Trophoblast cell (in vitro differentiated cells and primary cell): ENCODE measurements at places on chromosomes 5 and 9.
A peak's percentile ranks its signal among the peaks of the same experiment; 100 is the strongest.

- no peak overlapping the region for H3K27ac ChIP-seq
- H3K4me3 ChIP-seq = no peak overlapping the region
- no peaks in the 10 kb centered on the region for H3K4me1 ChIP-seq
- H3K36me3 ChIP-seq = no peaks in the 10 kb centered on the region
- no peaks in the 10 kb centered on the region for H3K27me3 ChIP-seq
- no peak for DNase-seq
These were observed 285.1 kb downstream of the TMEM167A start for GRCh38 chr5:82792096-82792495.

- peaks cover 73% of the 10 kb centered on the region for H3K36me3 ChIP-seq
- no peak overlapping the region for H3K4me3 ChIP-seq
- H3K27me3 ChIP-seq = no peaks in the 10 kb centered on the region
- no peak for DNase-seq
These were observed 55.9 kb upstream of the ORM1 start for GRCh38 chr9:114266969-114267368.

DNA sequence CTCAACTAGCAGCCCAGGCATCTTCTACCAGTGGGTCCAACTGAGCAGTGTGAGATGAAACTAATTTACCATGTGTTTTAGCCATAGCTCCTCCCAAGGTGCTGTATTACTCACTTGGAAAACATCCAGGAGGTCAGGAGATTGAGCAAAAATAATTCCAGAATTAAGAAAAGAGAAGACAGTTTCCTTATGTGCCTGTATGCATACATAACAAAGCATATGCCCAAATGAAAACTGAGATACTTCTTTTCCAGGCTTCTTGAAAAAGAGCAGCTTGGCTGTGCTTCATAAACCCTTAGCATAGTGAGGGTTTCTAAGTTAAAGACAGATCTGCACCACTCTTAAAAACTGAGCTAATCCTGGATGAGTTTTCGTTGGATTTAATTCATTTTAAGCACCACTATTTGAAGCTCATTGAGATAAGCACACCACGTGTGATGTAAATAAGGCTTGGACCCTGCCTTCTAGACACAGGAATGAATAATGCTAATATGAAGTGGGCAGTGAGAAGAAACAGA, 119.4 kb downstream of the ADAMTS12 start:
- no peak overlapping the region for H3K4me3 ChIP-seq
- H3K4me1 ChIP-seq = peaks cover 2% of the 10 kb centered on the region
- no peaks in the 10 kb centered on the region for H3K36me3 ChIP-seq
- no peaks in the 10 kb centered on the region for H3K27me3 ChIP-seq
- DNase-seq = peak; percentile 35
- no peak overlapping the region for H3K27ac ChIP-seq

- H3K4me1 ChIP-seq = peaks cover 5% of the 10 kb centered on the region
- peak within 1 kb of the TSS; percentile 25 for H3K4me3 ChIP-seq
- H3K27me3 ChIP-seq = peaks cover 4% of the 10 kb centered on the region
- no peak within 1 kb of the TSS for H3K27ac ChIP-seq
These were observed at the start of gene REEP2 for GRCh38 chr5:138438724-138439476. REEP2 (plus strand) TSS chr5:138439057; CDS start chr5:138439209, 152 bp downstream.

- H3K4me1 ChIP-seq = no peaks in the 10 kb centered on the region
- no peak overlapping the region for H3K4me3 ChIP-seq
- no peak overlapping the region for H3K27ac ChIP-seq
- no peak for DNase-seq
- H3K36me3 ChIP-seq = no peaks in the 10 kb centered on the region
- H3K27me3 ChIP-seq = no peaks in the 10 kb centered on the region
These were observed 7.4 kb downstream of the SREK1 start for GRCh38 chr5:66151491-66151890.

DNA sequence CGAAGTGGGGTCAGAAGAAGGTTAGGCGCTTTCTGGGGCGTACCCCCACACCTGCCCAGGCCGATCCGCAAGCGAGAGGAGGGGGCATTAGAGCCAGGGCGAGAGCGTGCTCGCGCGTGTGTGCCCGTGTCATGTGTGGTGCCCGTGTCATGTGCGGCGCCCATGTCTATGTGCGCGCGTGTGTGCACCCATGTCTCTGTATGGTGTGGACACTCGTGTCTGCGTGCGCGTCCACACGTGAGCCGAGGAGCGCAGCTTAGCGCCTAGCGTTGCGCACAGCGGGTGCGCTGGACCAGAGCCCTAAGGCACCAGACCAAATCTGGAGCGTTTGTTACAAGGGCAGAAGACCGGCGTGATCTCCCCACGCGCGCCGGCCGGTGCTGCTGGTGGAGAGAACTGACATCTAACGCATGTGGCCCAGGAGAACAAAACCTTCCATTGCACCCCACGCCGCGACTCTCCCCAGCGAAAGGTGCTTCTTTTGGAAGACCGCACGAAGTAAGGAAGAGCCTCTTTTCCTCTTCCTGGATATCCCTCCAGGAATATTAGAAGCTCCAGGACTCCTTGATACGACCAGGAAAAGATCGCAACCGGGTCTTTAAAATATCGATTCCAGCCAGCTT, 644 bp downstream of the NIM1K start:
- no peak for DNase-seq
- H3K4me3 ChIP-seq = peak overlapping the region; percentile 67
- H3K4me1 ChIP-seq = peaks cover 12% of the 10 kb centered on the region
- no peak overlapping the region for H3K27ac ChIP-seq

DNA sequence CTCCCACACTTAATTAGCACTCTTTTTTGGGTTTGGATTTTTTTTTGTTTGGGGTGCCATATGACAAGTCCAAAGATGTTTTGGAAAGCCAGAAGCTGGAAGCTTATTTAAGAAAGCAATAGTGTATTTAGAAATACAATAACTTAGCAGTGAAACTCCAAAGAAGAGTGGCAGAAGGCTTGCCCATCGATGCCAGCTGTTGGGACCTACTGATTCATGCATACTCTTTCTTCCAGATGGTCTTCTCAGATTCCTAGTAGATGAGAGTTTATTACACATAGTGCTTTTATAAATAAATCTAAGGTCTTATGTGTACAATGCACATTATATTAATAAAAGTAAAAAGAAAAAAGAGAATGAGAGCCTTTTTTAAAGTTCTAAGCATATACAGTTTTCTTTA, 374.6 kb downstream of the OSTF1 start:
- no peak overlapping the region for H3K27ac ChIP-seq
- H3K36me3 ChIP-seq = no peaks in the 10 kb centered on the region
- H3K4me3 ChIP-seq = no peak overlapping the region
- no peak for DNase-seq
- H3K27me3 ChIP-seq = no peaks in the 10 kb centered on the region
- no peaks in the 10 kb centered on the region for H3K4me1 ChIP-seq

DNA sequence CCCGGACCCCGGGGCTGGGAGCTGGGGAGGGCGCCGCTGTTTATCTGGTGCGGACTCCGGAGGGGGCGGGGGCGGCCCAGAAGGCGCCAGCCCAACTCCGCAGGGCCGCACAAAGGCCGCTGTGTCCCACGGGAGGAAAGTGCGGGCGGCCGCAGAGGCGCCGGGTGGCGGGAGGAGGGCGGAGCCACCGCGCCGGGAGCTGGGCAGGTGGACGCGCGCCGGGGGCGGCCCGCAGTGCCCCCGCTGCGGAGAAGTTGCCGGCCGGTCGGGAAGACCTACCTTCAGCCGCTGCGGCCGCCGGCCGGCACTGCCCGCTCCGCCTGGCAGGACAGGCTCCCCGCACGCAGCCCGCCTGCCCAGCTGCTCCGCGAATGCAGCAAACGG, 43.6 kb downstream of the NACC2 start:
- peaks cover 31% of the 10 kb centered on the region for H3K4me1 ChIP-seq
- H3K36me3 ChIP-seq = peaks cover 27% of the 10 kb centered on the region
- no peaks in the 10 kb centered on the region for H3K27me3 ChIP-seq
- peak overlapping the region; percentile 80 for H3K4me3 ChIP-seq

GRCh38 chr9:136059851-136060670, 35.0 kb downstream of the NACC2 start:
- peak; percentile 27 for DNase-seq
- no peak overlapping the region for H3K27ac ChIP-seq
- H3K4me3 ChIP-seq = no peak overlapping the region
- H3K36me3 ChIP-seq = no peaks in the 10 kb centered on the region

GRCh38 chr5:76252437-76252836, 150.6 kb upstream of the IQGAP2 start:
- H3K36me3 ChIP-seq = no peaks in the 10 kb centered on the region
- no peak for DNase-seq
- peaks cover 2% of the 10 kb centered on the region for H3K4me1 ChIP-seq
- H3K27ac ChIP-seq = no peak overlapping the region
- H3K27me3 ChIP-seq = no peaks in the 10 kb centered on the region

- H3K4me3 ChIP-seq = peak within 1 kb of the TSS; percentile 77
- peaks cover 26% of the 10 kb centered on the region for H3K36me3 ChIP-seq
- peaks cover 9% of the 10 kb centered on the region for H3K4me1 ChIP-seq
- DNase-seq = peak; percentile 83
These were observed at the start of gene REXO4 for GRCh38 chr9:133417541-133418461. REXO4 (minus strand) TSS chr9:133418010; CDS start chr9:133417844, 166 bp downstream.

DNA sequence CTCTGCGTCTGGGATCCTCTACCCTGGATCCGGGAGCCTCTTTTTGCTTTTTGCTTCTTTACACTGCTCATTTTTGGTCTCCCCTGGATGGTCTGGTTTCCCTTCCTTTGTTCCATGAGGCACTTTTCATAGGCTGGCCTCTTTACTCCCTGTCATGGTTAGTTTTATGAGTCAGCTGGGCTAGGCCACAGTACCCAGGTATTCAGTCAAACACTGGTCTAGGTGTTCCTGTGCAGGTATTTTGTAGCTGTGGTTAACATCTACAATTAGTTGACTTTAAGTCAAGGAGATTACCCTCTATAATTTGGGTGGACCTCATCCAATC, 17.5 kb downstream of the ANKRD33B start:
- H3K4me1 ChIP-seq = peaks cover 32% of the 10 kb centered on the region
- H3K36me3 ChIP-seq = no peaks in the 10 kb centered on the region
- no peak overlapping the region for H3K4me3 ChIP-seq
- H3K27me3 ChIP-seq = no peaks in the 10 kb centered on the region
- no peak overlapping the region for H3K27ac ChIP-seq
